ENCODE measurements at places on chromosomes 2 and 18. TPM values are rescaled to one million over a fixed set of nuclear protein-coding genes. Genes with fewer than 3 reads are reported as not detected.

The VWC2L gene
- not detected for total RNA-seq

The VWA3B gene
- 0.77 TPM for total RNA-seq

GRCh38 chr2:142973822-142974207, 96.4 kb downstream of the KYNU start:
- DNase-seq, result no peak

GRCh38 chr2:209763106-209763505, 8.5 kb upstream of the UNC80 start:
- DNase-seq, result no peak

The AOX1 gene
- total RNA-seq, result 2.3 TPM

Data from Daoy (cell line).